ENCODE measurements at places on chromosomes 3 and 15.

GRCh38 chr3:31203960-31204795 lies 309.7 kb upstream of the GADL1 start:
- DNase-seq: no peak

DNA sequence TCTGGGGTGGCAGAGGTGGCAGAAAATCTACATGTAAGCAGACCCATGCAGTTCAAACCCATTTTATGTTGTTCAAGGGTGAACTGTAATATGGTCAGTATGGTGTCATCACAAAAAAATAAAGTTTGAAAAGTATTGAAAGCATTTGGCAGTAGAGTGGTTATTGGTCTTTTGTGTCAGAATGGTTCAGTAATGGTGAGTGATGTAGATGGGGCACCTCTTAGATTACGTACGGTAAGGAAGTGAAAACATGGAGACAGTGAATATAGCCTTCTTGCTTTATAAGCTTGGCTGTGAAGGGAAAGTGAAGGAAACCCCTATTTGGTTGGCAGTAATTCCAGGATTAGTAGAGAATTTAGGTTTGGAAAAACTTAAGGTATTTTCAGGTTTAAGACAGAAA lies 17.2 kb upstream of the CCNB2 start:
- no peak for DNase-seq

DNA sequence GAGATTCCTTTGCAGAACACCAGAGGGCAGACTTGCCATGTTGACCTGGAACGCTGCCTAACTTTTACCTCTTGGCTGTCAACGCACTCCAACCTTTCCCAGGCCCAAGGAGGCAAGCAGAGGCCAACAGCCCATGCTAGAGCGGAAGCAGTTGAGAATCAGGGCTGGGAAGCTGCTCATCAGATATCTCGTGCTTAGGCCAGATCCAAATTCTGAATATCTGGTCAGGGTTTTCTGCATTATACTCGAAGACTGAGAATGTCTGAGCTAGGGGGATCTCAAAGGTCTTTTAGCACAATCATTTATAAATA lies 2.5 kb downstream of the XIRP1 start:
- peak; percentile 60 for DNase-seq

DNA sequence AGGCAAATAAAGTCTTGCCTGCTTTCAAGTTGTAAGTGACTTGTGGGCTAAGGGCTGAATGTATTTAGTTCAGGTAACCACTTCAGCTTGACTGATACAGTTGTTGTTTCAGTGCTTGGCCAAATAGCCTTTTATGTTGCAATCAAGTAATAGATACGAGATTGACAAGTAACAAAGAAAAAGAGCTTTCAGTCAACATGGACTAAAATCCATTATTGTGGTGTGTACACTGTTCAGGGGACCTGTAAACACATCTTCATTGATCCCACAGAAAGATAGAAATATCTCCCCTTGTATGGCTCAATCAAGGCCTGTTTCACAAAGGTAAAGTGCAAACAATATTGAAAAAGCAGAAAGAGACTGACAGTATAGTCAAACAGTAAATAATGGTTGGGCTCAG lies 224.8 kb upstream of the TMCO5A start:
- no peak for DNase-seq

- DNase-seq: no peak
Measured at GRCh38 chr15:23074684-23075083, 35.3 kb upstream of the TUBGCP5 start.

All from fibroblast of skin of back (primary cell).